ENCODE measurements at places on chromosomes 16 and 17.

DNA sequence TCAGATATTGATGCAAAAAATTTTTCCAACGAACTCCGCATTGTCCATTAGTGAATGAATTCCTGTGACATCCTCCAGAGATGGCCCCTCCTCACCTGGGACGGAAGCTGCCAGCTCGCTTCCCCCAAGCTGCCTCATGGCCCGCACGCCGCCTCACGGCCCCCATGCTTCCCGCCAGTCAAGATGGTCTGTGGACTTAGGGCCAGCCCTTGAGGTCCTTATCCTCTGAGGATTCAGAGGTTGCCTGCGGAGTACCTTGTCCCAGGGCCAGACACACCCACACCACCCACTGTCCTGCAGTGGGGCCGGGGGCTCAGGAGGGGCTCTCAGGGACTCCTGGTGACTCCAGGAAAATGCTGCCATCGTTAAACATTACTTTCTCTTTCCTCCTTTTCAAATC, 73.6 kb downstream of the SEC14L1 start:
- no peak for DNase-seq

DNA sequence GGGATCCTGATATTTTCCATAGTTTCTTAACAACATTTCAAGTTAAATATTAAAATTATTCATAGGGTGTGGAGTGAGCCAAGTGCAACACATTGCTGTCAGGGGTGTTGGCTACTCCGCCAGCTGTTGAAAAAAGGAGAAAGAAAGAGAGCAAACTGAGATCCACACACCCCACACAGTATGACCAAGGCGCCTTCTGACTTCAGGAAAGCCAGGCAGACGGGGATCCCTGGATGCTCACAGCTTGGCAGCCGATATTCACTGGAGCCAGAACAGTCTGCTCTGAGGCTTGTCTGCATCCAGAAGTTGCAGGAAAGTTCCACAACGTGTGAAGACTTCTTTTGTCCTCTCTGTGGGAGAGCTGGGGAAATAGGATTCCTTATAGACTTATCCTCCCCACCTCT, 9.3 kb downstream of the CHD9NB start:
- DNase-seq: no peak

GRCh38 chr16:84514295-84514873, 9.9 kb upstream of the MEAK7 start:
- no peak for DNase-seq

DNA sequence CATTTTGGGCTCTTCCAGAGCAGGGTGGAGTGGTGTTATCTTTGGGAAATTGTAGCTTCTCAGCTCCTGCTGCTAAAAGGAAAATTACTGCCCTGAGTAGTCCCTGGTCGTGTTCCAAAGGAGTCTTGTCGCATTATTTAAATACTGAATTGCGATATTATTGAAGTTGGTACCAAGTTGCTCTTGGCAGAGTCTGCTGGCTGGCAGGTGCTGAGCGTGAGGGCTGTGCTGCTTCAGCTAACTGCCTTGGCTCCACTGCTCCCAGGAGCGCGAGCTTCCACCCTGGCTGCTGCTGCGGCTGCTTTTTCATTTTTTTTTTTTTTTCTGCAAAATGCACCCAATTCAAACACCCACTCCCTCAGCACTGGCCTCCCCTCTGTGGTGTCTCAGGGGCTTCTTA, 289.8 kb downstream of the MAF start:
- DNase-seq: no peak

DNA sequence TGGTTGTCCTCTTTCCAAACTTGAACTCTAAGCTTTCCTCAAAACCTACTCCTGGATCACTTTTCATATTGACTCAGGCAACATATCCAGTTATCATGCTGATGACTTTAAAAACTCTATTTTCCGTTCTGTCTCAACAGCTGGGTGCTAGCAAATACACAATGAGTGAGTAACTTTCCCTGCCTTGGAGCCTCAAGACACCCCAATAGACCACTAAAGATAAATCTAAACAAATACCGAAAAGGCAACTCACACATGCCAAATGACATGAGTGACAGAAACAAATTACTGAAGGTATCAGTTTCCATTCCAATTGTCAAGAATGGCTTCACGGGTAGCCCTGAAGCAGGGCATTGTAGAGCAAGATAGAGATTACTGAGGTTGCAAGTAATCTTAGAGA, 15.7 kb upstream of the TMEM101 start:
- no peak for DNase-seq

All from fibroblast of gingiva (primary cell).